ENCODE measurements at places on chromosomes 11 and 22. TPM values are rescaled to one million over a fixed set of nuclear protein-coding genes. Genes with fewer than 3 reads are reported as not detected.

Gene ZNF195
- total RNA-seq = 20.4 TPM

Gene SLC22A9
- not detected for total RNA-seq

Gene SMTNL1
- total RNA-seq = not detected

Gene PRR5
- 24.0 TPM for total RNA-seq

Gene MMP3
- total RNA-seq = 19.1 TPM

Gene INSC
- 0.89 TPM for total RNA-seq

Gene SPDYC
- not detected for total RNA-seq

Gene RIMBP3B
- not detected for total RNA-seq

Gene SLC35F2
- total RNA-seq = 12.9 TPM

Gene DRD2
- not detected for total RNA-seq

Gene SERPING1
- total RNA-seq = 147 TPM

Gene PRSS23
- 213 TPM for total RNA-seq

Gene SLC5A1
- total RNA-seq = not detected

Gene APOL5
- total RNA-seq = not detected

Gene CHADL
- 1.1 TPM for total RNA-seq

Gene MMP27
- not detected for total RNA-seq

Gene BID
- total RNA-seq = 70.7 TPM

Gene CSRP3
- total RNA-seq = not detected

Gene CEP164
- total RNA-seq = 48.2 TPM

Gene AASDHPPT
- total RNA-seq = 45.9 TPM

Data from GM23248 (cell line).